ENCODE measurements at places on chromosomes 5 and 9.

- DNase-seq = no peak
These were observed 526.0 kb downstream of the ZNF608 start for GRCh38 chr5:124220418-124220817.

- no peak for DNase-seq
These were observed 67.7 kb downstream of the C9orf152 start for GRCh38 chr9:110140276-110140675.

DNA sequence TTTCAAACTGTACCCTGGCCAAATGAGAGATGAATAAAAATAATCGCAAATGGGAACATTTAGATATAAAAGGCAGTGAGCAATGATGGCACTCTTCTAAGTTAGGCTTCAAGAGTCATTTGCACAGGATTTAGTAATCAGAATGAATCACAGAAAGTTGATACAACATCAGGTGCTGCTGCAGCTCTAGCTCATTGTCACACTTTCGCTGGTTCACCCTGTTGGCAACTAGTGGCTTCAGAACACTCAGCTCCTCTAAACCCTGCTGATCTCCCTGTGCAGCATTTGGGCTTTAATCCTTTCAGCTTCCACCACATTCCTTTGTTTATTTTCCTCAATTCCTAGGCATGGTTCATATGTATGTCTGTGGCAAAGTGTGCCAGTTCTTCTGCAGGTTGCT, 2071.2 kb upstream of the CDH6 start:
- no peak for DNase-seq

GRCh38 chr9:126452106-126452505, 125.5 kb downstream of the MVB12B start:
- DNase-seq = no peak

DNA sequence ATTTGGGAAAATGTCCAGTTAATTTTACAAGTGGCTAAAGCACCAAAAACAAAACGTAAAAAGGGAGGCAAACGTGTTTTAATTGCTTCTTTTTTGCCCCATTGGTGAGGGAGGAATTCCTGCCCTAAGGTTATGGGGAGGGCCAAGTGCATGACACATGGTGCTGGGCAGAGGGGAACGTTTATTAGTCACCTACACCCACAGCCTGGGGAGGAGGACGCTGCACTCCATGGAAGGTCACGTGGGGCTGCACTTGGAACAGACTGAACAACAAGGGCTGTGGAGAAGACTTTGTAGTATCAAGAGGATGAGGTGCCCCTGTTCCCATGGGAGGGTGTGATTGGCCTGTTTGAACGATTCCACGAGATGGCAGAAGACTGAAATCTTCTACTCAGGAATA, 13.7 kb upstream of the ADAMTS16 start:
- DNase-seq = no peak

DNA sequence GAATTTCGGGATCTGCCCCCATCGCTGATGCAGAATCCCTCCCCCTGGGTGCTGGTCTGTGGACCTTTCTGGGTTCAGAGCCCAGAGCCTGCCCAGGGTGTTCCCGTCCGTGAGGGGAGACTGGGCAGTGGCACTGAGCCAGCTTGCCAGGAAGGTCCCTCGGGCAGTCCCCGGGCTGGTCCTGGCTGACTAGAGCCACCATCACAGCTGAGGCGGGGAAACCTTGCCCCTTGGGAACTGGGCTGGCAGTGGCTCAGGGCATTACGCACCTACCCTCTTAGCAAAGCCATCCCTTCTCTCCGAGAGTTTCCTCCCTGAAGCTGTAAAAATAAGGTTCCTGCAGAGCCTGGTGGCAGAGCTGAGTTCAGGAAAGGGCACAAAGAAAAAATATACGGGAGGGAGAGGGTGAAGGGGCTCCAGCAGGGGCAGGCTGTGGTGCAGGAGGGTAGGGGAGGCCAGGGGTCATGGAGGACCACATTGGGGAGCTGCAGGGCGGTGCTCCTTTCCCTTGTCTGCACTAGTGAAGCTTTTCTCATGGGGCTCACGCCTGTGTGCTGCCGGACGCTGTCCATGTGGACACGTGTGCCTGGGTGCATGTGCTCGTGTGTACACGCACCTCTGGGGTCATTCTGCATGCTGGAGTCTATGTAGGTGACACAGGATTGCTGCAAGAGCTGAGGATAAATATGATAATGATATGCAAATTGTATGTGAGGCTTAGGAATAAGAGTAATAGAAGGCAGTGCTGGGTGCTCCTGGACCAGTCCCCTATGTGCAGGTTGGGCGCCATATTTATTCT, 118.9 kb downstream of the LHX2 start:
- no peak for DNase-seq

- peak; percentile 65 for DNase-seq
These were observed 1.7 kb upstream of the SLC34A1 start for GRCh38 chr5:177382423-177383029.

DNA sequence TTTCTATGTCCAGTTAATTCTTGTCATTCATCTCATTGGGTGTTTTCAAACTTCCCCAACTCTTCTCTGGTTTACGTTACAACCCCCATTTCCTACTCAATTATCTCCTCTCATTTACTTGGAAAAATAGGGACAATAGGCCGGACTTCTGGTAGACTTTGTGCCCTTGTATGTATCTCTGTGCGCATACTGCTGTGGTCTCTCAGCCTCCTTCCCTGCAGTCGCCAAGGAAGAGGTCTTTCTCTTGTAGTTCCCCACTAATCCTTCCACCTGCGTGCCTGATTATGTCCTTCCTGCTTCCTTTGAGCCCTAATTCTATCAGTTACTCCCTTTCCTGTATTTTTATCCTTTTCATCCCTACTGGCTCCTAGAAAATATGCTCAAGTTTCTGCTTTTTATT, 176.3 kb downstream of the GDNF start:
- DNase-seq = no peak

DNA sequence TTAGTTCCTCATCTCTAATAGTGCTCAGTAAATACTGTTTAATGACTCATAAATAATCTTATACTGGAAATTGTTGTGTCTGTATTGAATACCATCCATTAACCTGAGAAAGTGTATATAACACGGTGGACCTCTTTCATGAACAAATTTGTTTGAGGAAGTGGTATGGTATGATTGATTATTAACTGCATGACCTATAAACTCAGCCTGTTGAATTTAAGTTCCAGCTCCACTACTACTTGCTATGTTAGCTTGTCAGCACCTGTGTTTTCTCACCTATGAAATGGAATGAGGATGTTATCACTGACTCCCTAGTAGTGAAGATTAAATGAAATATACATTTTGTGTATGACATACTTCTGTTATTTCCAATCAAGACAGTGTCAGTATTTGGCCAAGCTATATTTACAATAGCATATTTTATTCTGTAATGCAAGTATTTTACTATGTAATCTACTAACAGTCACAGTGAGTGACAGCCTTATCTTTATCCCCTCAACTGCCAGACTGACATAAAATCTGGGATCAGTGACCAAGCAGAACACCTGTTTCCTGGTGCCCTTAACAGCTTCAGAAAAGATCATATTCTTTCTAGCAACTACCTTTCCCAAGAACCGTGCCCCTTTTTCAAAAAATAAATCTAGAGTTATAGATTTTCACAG, 77.3 kb upstream of the ITGA1 start:
- no peak for DNase-seq

DNA sequence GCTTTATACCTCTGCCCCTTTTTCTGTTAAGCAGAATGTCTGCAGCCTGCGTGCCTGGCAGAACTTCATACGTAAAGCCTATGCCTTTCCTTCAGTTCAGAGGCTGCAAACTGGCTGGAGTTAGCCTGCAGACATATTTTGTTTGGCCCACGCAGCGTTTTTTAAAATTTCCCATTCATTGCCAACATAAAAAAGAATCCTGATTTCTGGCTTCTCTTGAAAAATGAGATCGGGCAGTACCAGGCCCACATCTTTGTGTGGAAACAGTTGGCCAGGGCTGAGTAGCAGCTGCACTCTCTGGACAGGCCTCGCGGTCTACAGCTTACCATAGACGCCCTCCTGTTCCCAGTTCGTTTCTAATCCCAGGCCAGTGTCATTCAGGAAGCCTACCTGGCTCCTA, 104.4 kb downstream of the SMARCA2 start:
- no peak for DNase-seq

DNA sequence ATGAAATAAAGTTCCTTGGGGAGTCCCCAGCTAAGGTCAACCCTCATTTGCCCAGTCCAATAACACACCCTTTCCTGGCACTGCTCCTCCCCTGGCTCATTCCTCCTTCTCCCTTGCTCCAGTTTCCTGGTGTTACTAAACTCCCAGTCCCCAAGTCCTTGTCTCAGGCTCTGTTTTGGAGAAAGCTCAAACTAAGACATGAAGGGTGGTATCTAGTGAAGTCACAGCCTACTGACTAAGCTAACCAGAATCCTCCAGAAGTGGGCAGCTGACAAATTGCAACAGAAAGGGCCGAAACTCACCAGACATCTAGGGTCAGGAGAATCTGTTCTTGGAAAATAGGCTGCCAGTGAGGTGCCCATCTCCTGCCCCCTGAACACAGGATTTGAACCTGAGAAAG, 118.7 kb upstream of the NEK6 start:
- peak; percentile 91 for DNase-seq

DNA sequence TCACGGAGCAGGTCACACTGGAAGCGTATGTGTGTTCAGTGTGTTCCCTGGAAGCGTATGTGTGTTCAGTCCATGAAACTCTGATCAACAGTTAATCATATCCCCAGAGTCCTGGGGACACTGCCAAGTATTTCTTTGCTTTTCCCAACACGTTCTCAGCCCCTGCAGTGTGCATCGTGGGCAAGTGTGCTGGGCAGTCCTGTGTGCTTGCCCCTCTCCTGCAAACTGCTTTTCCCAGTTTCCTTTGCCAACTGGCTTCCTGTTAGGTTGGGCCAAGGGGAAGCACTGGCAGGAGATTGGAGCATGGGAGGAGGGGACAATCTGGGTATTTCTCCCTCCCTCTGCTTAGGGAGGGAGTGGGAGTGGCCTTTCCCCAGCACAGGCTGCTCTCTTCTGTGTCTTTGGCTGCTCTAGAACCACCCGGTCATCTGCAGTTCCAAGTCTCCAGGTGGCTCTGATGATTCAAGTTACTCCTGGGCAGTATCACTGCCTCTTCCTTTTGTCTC, 36.8 kb upstream of the NEK6 start:
- DNase-seq = peak; percentile 61

DNA sequence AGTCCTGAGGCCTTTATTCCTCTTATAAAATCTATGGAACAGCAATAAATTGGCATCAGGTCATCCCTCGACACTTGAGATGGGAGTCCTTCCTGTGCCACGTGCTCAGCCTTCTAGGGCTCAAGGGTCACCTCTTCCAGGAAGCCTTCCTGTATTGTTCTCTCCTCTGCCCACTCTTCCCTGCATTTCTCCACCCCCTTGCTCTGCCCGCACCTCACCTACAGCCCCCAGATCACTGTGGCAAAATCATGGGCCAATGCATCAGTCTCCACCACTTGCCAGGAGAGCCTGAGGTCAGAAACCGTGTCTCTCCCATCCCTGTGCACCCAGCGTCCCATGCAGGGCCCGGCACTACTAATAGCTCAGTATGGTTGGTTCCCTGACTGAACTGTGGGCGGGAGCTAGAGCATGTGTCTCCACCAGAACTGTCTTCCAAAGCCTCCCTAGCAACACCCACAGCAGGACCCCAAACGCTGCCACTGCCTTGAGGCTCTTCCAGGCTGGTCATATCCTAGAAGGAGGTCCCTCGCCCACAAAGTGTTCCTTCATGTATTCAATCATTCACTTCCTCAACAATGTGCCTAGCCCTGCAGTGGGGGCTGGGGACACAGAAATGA, 13.5 kb downstream of the DUSP1 start:
- DNase-seq = no peak

- no peak for DNase-seq
These were observed 727.9 kb upstream of the PTPRD start for GRCh38 chr9:11340654-11341053.

- DNase-seq = no peak
These were observed 9.6 kb downstream of the PIP5K1B start for GRCh38 chr9:68714416-68715180.

DNA sequence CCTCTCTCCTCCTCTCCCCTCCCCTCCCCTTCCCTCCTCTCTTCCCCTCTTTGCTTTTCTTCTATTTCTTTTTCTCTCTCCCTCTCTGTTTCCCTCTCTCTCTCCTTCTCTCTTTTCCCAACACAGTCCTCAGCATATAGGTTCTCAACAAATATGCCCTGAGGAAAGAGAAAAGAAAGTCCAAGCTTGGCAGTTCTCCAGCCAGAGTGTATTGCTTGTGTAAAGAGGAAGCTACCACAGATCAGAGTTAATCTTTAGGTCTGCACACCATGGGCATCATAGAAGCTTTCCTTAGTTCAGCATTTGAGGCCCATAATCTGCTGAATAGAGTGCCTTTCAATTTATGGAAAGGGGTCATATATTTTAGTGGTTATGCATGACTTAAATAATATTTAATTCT, 382.8 kb upstream of the WWC1 start:
- DNase-seq = no peak

- peak; percentile 28 for DNase-seq
These were observed 56.1 kb downstream of the CHD1 start for GRCh38 chr5:98872674-98873073.

DNA sequence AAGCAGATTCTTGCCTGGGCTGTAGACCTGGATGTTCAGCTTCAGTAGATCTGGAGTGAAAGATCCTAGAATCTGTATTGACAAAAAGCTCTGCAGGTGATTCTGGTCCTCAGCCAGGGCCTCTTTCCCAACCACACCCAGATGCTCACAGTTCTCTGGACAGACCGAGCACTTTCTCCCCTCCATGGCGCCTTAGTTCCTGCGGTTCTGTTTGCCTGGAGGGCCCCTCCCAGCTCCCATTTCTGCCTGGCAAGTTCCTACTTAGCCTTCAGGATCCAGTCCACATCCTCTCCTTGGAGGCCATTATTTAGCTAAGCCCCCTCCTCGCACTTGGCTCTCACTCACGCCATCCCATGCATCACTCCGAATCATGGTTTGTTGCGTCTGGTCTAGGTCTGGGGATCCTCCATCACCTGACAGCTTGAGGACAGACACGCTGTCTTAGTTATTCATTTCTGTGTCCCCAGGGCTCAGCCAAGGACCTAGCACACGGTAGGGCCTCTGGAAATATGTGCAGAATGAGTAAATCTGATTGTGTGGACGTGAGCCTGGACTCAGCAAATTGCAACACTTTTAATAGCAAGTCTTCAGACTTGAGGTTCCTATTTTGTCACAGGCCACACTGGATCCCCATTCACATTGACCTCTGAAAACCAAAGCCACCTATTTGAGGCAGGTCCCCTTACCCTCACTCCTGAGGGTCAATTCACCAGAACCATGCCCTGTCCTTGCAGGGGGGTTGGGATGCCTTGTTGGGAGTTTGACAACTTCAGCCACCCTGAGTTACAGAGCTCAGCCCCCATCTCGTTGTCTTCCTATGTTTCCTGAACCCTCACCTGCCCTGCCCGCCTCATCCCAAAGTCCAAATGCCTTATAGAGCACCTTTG, 50.7 kb downstream of the COL15A1 start:
- DNase-seq = no peak

DNA sequence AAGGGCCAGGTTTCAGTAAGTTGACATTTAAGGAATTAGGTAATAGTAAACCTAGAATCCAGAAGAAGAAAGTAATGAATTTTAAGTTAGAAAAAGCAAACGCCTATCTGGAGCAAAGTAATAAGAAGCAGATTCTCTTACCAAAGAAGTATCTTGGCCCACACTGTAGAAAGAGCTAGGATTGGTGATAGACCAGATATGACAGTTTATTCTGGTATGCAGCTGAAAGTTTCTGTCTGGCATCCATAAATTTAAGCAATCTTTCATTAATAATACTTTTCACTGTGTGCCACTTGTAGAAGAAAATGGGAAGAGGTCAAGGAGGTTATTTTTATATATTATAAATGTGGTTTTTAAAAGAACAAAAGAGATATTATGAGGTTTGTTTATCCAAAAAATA, 3.0 kb downstream of the RECK start:
- DNase-seq = peak; percentile 70

GRCh38 chr9:136537896-136538598, 7.8 kb downstream of the NOTCH1 start:
- peak; percentile 86 for DNase-seq

Measured in cardiac fibroblast (primary cell).